ENCODE measurements at places on chromosomes 13 and 19.

DNA sequence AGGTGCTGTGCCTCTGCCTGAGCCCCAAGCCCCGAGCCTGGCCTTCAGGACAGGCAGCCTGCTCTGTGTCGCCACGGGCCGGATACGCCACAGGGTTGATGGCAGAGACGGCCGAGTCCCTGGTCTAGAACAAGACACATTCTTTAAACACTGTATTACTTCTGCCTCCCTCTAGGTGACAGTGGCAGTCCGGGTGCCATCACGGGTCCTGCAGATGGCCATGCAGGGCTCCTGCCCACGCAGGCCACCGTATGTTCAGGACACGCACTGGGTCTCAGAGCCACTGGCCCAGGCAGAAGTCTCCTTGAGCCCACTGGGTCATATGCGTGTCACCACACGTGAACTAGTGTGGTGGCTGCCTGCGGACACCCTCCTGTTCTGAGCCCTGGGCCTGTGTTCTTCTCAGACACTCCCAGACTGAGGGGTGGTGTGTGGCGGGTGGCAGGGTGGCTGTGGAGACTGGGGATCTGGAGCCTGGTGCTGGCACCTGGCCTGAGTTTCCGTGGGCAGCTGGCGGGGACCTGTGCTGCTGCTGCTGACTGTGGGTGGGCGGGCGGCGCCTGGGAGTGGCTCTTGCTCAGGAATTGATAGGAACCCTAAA lies 4.4 kb downstream of the PLEKHJ1 start:
- peak; percentile 70 for DNase-seq

DNA sequence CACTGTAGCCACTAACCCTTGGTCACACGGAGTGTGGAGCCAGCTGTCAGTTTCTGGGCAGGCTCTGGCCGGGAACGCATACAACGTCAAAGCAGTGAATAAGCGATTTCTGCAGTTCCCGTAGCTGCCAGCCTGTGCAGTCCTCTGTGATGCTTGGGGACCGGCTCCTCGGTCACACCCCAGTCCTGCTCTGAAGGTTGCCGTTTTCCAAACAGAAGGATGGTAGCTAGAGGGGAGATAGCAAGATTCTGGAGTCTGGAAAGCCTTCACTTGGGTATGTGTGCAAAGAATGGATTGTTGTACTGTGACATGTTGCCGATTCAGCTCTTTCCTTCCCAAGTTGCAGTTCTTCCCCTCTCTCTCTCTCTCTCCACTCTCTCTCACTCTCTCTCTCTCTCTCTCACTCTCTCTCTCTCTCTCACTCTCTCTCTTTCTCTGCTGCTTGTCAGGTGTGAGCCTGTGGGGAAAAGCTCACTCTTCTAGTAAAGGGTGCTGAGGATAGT lies 38.7 kb upstream of the C1QTNF9 start:
- DNase-seq = peak; percentile 74

- DNase-seq = no peak
These were observed 16.6 kb upstream of the RANBP3 start for GRCh38 chr19:5994405-5995165.

DNA sequence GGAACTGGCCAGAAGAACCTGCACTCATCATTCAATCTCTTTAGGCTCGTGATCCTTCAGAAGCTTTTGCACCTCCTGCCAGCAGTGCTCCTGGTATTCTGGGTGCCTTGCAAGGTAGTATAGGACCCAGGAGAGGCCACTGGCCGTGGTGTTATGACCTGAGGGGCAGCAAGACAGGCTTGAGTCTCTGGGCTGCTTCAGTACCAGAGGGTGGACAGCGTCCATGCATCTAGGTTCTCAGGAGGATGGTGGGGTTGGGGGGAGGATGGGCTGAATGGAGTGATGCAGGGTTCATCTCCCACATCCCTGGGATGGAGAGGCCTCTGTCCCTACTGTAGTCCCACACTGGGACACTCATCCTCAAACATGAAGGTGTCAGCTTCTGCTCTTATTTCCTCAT lies 41.1 kb downstream of the OR10H4 start:
- DNase-seq = no peak

- DNase-seq = no peak
These were observed 2.7 kb downstream of the CYP4F12 start for GRCh38 chr19:15675560-15675959.

- no peak for DNase-seq
These were observed 17.7 kb downstream of the ZMYM5 start for GRCh38 chr13:19845758-19846157.

- DNase-seq = no peak
These were observed 167.4 kb upstream of the STARD13 start for GRCh38 chr13:33452873-33453517.

- DNase-seq = no peak
These were observed 5.3 kb downstream of the VWA8 start for GRCh38 chr13:41955605-41956004.

- DNase-seq = peak; percentile 86
These were observed 23.1 kb downstream of the LRFN3 start for GRCh38 chr19:35959040-35959967.

DNA sequence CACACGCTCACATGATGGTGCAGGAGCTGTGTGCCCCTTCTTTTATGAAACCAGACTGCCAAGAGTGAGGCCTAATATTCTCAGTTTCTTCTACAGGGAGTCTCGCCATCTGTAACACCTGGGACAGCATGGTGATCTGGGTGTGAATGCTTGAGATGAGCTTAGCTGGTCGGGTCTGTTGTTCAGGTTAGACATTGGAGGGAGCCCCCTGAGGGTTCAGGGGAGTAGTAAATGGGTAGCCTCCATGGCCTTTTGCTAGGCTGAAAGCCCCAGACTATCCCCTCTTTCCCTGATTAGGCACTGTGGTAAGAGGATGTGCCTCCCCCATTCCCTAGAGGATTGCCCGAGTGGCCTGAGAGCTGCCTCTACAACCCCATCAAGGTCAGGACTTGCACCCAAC lies 1916.1 kb downstream of the PCDH9 start:
- DNase-seq = no peak

GRCh38 chr19:48123907-48124651 lies 13.5 kb upstream of the PLA2G4C start:
- DNase-seq = no peak

DNA sequence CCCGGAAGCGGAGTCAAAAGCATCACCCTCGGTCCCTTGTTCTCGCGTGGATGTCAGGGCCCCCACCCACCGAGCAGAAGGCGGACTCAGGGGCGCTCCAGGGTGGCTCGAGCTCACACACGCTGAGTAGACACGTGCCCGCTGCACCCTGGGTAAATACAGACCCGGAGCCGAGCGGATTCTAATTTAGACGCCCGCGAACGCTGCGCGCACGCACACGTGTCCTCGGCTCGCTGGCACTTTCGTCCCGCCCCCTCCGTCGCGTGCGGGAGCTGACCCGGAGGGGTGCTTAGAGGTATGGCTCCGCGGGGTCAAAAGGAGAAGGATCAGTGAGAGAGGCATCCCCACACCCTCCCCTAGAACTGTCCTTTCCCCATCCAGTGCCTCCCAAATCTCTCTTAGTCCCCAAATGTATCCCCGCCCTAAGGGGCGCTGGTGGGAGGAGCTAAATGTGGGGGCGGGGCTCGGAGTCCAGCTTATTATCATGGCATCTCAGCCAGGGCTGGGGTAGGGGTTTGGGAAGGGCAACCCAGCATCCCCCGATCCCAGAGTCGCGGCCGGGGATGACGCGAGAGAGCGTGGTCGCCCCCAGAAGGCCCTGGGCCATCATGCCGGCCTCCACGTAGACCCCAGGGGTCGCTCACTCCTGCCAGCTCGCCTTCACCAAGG lies 451 bp upstream of the ICAM5 start:
- DNase-seq = peak; percentile 88

DNA sequence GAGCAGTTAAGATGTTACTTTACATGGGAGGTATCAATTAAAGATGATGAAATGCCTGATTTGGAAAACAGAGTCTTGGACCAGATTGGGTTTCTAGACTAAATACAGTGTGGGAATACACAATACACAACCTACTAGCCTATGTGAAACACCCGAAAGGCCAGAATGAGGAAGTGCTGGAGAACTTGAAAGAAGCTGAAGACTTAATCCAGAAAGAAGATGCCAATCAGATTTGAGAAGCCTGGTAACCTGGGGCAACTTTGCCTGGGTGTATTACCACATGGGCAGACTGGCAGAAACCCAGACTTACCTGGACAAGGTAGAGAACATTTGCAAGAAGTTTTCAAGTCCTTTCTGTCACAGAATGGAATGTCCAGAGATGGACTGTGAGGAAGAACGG lies 43.2 kb downstream of the N4BP2L1 start:
- no peak for DNase-seq

- DNase-seq = no peak
These were observed 61.9 kb downstream of the KDM4B start for GRCh38 chr19:5030822-5031221.

DNA sequence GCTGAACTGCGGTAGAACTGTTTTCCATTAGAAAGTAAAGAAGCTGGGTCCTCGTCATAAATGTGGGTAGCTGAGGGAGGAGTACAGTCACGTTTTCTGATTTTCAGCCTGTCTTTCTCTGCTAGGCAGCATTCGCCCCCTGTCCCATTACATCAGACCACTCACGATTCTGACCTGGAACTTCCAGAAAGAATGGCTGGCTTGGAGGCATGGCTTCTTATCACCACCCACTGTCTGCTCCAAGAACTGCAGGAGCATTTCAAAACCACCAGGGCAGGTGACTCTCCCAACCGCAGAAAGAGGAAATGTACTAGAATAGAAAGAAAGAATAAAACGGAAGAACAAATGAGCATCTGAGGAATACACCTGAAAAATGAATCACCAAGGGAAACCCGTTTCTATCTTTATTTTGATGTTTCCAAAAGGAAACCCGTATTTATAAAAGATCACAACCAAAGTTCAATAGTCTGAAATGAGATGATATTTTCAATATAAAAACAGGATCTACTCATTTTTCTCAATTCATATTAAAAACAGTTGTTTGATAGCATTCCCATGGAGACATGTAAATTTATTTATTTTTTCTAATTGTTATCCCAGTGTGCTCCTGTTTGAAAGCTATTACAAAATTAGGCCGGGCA lies 22.1 kb upstream of the POMP start:
- peak; percentile 66 for DNase-seq

- peak; percentile 70 for DNase-seq
These were observed 15.8 kb downstream of the DEDD2 start for GRCh38 chr19:42201489-42202289.

DNA sequence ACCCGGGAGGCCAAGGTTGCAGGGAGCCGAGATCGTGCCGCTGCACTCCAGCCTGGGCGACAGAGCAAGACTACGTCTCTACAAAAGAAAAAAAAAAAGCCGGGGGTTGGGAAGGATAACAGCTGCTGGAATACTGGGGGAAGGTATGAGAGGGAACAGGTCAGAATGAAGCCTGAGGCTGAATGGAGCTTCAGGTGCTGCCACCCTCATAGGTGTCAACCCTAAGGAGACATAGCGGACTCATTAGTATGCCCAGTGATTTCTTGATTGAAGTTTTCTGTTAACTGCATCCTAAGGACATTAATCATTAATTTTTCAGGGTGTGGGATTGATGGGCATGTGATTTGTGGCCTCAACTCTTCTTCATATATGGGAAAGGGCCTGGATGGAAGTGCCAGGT lies 6.0 kb downstream of the SMARCA4 start:
- DNase-seq = no peak

DNA sequence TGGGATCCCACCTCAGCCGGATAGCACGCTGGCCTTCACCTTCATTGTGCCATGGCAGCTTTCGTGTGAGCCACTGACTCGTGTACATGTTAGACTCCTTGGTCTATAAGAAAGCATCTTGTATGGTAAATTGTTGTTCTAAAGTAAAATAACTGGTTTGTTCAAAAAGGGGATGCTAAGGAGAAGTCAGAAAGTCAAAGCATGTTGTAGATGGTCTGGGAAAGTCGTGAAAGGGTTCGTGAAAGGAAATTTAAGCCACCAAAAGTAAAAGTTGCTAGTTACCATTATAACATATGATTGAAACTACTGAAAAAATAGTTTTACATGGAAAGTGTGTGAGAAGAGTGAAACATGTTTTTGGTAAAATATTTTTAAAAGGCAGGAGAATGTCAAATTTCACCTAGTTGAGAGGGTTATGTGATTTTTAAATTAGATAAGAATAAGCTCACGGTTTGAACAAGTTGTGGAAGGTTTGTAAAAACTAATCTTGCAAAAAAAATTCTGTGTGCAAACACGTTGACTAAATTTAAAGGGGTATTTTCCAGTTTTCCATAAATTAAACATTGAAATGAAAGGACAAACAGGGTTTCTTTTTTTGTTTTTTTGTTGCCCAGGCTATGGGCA lies 23.4 kb downstream of the DPRX start:
- DNase-seq = no peak

GRCh38 chr19:50745221-50745620 lies 22.1 kb downstream of the CLEC11A start:
- DNase-seq = no peak

- DNase-seq = no peak
These were observed 40.9 kb downstream of the GJA3 start for GRCh38 chr13:20119960-20120359.

- no peak for DNase-seq
These were observed 6.8 kb downstream of the PARP4 start for GRCh38 chr13:24505756-24506155.

DNA sequence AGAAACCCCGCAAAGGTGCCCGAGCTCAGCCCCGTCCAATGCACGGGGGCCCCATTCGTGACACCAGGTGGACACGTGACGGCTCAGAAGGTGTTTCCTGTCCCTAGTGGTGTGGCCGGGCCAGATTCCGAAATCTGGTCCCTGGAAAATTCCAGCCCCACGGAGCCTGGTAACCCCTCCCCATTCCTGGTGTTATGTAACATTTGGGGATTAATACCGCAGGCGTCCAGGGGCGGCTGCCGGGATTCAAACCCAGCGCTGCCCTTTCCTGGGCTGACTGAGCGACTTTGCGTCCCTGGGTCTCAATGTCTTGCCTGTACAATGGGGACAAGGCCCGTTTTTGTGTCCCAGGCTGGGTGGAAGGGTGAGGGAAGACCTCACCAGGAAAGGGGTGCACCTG lies 1.0 kb upstream of the PLK5 start:
- DNase-seq = no peak

GRCh38 chr19:7527516-7528191 lies 5.2 kb downstream of the MCOLN1 start:
- DNase-seq = no peak

DNA sequence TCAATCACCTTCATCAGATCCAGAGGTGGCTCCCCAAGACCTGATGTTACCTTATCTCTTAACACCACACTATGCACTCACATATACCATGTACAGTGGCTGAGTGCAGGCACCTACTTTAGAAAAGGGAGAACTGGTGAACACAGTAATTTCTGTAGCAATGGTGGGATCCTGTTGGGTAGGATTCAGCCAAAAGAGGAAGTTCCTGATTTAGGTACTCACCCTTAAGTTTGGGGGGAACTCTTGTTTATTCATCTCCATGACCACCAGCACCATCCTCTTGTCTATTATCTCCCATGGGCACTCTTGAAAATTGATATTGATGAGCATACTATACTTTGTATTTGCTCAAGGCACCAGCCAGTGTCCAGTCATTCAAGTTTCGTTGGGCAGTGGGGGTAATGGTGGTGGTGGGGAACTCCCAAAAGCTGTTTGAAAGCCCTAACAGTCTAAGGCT lies 324.4 kb downstream of the LMO7 start:
- no peak for DNase-seq

- DNase-seq = no peak
These were observed 20.2 kb upstream of the MYDGF start for GRCh38 chr19:4690361-4690760.

- no peak for DNase-seq
These were observed 16.0 kb downstream of the SLC1A5 start for GRCh38 chr19:46772170-46773017.

- DNase-seq = no peak
These were observed 6.4 kb upstream of the KLK6 start for GRCh38 chr19:50975766-50976165.

GRCh38 chr19:2239771-2240770 lies 3.4 kb downstream of the SF3A2 start:
- no peak for DNase-seq
